ENCODE measurements at places on chromosomes 4 and X.

DNA sequence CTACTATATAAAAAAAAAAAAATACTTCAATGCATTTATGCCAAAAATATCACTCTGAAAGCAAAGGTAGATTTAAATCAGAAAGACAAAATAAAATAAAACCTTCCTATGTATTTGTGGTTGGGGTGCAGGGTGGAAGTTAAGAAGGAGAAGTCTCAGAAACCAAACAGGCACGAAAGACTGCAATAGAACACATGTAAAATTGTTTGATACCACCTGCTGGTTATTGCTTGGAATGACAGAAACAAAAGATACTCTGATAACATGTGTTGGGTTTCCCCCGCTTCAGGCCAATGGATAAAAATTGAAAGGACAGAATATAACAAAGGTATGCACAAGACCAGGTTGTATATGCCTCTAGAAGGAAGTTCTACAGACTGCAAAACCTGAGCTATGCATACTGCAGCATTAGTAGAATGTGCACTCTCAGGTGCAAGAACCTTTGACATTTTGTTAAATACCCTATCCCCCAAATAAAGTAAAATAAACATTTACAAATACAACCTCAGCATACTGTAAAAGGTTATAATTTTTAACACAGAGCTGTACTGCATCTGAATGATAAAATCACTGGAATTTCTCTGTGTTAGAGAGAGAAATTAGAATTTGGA lies 118.8 kb downstream of the GABRA2 start:
- no peak for DNase-seq

DNA sequence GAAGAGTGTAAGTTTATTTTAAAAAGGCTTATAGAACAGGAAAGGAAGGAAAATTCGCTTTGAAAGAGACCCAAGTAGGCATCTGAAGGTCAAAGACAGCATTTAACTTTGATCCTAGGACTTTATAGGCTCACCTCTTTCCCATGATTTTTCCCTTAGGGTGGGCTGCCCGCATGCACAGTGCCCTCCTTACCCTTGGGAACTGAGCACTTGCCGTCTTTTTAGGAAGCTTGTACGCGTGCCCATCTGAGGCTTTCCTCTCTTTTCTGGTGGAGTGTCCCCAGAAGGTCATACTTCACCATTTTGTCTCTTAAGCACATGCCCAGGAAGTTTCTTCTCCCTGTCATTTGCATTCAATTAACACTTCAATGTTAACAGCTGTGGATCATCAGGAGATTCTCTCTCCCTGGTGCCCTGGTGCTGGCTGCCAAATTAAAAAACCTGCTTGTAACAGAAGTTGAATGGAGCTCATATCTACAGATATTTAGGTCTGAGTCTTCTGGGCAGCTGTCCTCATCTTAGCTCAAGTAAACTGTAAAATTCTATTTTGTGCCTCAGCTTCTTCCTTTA lies 38.4 kb upstream of the IL9R start:
- no peak for DNase-seq

DNA sequence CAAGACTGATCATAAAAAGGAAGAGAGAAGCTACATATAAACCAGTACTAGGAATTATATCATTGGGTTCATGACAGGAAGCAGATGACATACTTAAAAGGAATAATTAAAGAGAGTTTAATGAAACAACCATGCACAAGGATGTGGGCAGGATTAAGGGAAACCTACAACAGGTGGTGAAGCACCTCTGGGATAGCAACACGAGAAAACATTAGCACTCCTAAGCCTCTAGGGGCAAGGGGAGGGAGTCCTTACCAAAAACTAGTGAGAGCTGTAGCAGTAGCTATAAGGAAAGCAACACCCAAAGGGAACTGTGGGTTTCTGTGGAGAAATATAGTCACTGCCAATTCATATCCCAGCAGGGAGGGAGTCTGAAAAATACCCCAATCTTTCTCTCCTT lies 7.2 kb upstream of the THOC2 start:
- DNase-seq: no peak

- no peak for DNase-seq
Measured at GRCh38 chr4:155705664-155706063, 39.0 kb downstream of the GUCY1A1 start.

DNA sequence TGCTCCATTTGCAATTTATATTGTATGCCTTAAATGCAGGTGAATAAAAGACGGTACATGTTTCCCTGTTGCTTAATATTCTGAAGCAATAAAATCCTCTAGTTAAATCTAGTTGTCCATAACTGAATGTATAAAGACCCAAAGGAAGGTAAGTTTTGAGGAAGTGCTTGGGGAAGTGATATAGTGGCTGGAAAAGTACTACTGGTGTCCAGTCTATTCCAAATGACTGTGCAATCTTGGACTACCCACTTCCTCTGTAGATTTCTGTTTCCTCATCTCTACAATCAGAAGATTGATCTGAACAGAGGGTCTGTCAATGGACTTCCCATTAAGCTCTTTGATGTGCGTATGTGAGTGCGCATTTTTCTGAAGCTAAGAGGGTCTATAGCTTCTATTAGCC lies 17.0 kb downstream of the SNCA start:
- DNase-seq: no peak

- no peak for DNase-seq
Measured at GRCh38 chr4:83779103-83780052, 243.5 kb downstream of the GPAT3 start.

DNA sequence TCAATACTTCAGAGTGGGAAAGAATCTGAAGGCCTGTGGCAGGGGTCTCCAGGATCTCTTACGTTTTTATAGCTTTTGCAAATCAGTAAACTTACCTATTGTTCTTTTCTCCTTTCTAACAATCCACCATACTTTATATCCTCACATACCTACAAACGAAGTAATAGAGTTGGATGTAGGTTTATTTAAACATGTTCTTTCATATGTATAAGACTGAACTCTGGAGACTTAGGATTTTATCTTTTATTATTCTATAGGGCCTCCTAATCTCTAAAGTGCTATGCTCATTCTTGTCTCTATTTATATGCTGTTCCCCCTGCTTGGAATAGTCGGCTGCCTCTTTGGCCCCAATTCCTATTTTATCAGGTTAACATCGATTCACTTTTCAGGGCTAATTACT lies 43.8 kb upstream of the NUDT6 start:
- no peak for DNase-seq

Data from activated T-helper 1 cell treated with Interleukin-2 at 50 U/mL for 16 hours (primary cell).